Caco-2 (cell line): ENCODE measurements at places on chromosomes 11 and 22. TPM values are rescaled to one million over a fixed set of nuclear protein-coding genes. Genes with fewer than 3 reads are reported as not detected.

- H3K4me3 ChIP-seq = no peak overlapping the region
- H3K27ac ChIP-seq = no peak overlapping the region
- H3K4me1 ChIP-seq = peaks cover 10% of the 10 kb centered on the region; the same call in 1 of the 2 replicates
Measured at GRCh38 chr11:2581151-2581930, 118.5 kb downstream of the KCNQ1OT1 start.

GRCh38 chr11:18671246-18671645, 27.3 kb upstream of the TMEM86A start:
- no peaks in the 10 kb centered on the region for H3K36me3 ChIP-seq
- no peak for DNase-seq
- H3K4me1 ChIP-seq = no peaks in the 10 kb centered on the region
- H3K27ac ChIP-seq = no peak overlapping the region
- no peak overlapping the region for H3K4me3 ChIP-seq

- H3K36me3 ChIP-seq = no peaks in the 10 kb centered on the region
- H3K27me3 ChIP-seq = no peaks in the 10 kb centered on the region
- no peak for DNase-seq
- H3K27ac ChIP-seq = peak overlapping the region; percentile 87
Measured at GRCh38 chr11:32890843-32891656, 1.6 kb upstream of the QSER1 start.

DNA sequence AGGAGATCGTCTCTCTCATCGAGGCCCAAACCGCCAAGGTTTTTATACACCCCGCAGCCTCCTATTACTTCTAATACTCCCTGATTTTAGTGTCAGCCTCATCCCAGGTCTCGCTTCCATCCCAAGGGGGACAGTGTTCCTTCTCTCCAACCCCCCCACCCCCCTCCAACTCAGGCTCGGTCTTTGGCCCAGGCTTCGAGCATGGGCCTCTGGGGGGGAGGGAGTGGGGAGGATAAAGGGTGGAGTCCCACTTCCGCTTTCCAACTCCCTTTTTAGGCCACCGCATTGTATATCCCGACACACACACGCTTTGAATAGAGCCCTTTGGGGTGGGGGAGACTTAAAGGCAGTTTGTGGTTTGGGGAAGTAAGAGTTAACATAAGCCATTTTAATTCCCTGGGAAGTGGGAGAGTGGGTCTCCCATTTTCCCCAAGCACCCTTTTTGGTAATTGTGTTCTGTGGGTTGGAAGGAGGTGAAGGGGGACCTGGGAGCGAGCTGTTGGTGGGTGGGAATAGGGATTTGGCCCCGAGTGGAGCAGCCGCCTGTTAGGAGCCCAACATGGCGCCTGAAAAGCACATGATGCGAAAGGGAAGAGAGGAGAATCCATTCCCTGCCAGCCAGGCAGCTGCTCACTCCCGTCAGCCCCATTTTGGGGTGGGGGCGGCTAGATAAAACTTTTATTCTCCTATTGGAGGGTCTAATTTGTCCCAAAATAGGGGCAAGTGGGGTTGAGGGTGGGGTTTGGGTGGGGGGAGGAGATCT, 844 bp downstream of the PCF11 start:
- no peaks in the 10 kb centered on the region for H3K36me3 ChIP-seq
- peak overlapping the region; percentile 99 for H3K27ac ChIP-seq
- H3K27me3 ChIP-seq = no peaks in the 10 kb centered on the region
- DNase-seq = peak; percentile 68
- peak overlapping the region; percentile 77 for H3K4me3 ChIP-seq

GRCh38 chr22:30878516-30879414, 89.8 kb downstream of the MORC2 start:
- no peaks in the 10 kb centered on the region for H3K27me3 ChIP-seq
- H3K4me1 ChIP-seq = peaks cover 16% of the 10 kb centered on the region
- H3K36me3 ChIP-seq = no peaks in the 10 kb centered on the region
- no peak overlapping the region for H3K4me3 ChIP-seq
- DNase-seq = no peak
- H3K27ac ChIP-seq = no peak overlapping the region

GRCh38 chr22:31230871-31231621, 18.9 kb downstream of the LIMK2 start:
- H3K27ac ChIP-seq = no peak overlapping the region
- no peaks in the 10 kb centered on the region for H3K27me3 ChIP-seq
- peaks cover 1% of the 10 kb centered on the region; the same call in 1 of the 2 replicates for H3K36me3 ChIP-seq
- peak; percentile 61 for DNase-seq
- H3K4me3 ChIP-seq = no peak overlapping the region

Gene OR8G5
- not detected in 2 replicates for total RNA-seq

Gene MUC6
- not detected in 2 replicates for total RNA-seq

Gene ANGPTL5
- total RNA-seq = not detected in 2 replicates

Gene SLC1A2
- total RNA-seq = 1.4 and 2.0 TPM in 2 replicates
